Right ventricle myocardium inferior (tissue), 1 donor: ENCODE measurements at places on chromosomes 12 and 14. TPM values are rescaled to one million over a fixed set of nuclear protein-coding genes. Genes with fewer than 3 reads are reported as not detected.

DNA sequence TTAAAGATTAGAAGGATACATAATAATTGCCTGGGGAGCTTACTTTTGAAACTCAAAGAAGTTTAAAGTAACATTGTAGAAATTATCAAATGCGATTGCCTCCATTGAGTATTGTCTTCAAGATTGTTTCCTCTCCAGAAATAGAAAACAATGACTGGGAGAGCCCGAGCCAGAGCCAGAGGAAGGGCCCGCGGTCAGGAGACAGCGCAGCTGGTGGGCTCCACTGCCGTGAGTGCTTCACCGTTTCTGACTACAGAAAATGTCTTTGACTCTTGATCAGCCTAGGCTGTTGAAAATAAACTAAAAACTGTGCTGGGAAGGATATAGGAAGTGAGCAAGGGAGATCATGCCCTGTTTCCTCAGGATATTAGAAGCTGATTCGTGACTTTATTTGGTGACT is 4.8 kb downstream of the PIWIL1 start:
- DNase-seq: no peak

DNA sequence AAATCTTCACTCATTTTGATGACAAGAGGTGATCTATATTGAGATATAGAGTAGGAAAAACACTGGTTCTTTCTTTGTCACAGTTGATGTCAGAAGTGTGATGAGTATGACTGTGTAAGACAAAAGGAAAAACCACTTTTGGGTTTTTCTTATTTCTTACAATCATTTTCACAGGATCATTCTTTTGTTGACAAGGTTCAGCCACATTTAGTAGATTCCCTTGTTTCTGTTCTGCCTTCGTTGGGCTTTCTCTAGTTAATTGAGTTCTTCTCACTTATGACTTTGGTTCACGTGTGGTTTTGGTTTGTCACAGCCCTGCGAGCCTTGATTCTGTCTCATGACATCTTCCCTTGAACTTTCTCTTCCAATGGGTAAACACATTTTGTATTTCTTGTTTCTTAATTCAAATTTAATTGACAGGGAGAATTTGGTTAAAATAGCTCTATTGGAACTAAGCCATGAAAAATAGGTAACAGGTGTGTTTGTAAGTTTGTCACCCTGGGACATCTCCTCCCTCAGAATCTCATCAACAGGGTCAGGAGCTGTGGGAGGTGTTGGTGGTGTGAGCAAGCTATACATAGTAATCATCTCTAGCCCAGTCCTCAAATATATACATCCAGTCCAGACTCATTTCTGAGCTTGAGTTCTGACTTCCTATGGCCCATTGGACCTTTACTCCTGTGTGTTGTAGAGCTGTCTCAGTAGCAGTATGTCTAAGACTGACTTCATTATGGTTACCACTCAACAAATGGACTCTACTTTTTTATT is 255.3 kb downstream of the BMP4 start:
- DNase-seq: no peak

The NUAK1 gene
- total RNA-seq: 42.1 TPM

DNA sequence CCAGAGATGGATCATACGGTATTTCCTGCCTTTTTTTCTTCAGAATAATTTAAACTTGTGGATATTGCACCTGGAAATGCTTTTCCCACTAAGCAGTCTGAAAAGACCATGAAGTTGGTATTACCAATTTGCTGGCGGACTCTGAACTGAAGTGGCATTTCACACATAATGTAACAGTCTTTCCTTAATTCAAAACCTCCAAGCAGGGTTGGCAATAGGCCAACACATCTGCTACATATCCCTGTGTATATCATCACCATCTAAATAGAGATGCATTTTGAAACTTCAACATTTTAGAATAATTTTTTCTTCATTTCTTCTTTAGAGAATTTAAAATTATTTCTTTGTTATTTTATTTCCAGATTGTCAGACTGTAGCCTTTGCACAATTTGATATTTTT is 100.5 kb downstream of the TSPAN8 start:
- no peak for DNase-seq

The TSPAN19 gene
- total RNA-seq: 0.49 TPM

The SLC8A3 gene
- total RNA-seq: 0.14 TPM

The SYCP3 gene
- not detected for total RNA-seq

DNA sequence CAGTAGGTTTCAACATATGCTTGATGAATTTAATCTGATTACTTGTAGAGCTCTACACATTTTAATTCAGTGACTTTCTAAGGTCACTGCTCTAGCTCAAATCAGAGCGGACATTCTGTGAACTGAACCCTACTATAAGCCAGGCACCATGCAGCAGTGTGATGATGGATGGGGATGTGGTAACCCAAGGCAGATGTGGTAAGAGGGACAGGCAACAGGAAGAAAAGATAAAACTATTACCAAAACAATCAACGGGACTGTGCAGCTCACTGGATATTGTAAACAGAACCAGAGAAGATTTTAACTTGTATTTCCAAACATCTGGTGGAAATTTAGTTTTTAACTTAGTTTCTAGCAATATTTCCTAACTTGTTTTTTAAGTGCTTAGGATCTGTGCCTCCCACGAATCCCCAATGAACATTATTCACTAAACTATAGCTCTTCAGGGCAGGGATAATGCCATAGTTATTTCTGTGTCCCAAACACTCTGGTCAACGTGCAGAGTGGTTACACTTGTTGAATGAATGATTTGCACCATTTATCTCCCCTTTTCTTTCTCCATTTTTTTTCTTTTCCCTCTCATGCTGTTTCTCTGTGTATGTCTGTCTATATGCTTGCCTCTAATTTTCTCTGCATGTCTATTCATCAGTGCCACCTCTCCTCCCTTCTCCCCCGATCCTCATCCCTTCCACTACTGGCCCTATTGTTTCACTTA is 3.0 kb downstream of the ERO1A start:
- DNase-seq: no peak

DNA sequence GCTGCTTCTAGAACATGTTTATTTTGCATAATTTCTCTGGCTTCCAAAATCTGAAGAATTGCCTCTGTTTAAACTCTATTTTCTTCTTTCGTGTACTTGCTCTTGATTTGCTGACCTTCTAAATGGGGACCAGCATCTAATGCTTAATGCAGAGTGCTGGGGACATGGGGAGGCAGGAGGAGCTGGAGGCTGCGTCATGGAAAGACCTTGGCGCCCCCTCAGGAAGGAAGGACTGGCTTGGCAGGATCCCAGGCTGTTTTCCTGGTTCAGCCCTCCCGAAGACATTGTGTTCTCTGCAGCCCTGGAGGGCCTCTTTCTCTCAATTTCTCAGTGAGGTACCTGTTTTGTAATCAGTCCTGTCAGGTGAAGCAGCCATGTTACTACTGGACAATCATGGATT is 5.5 kb downstream of the PRKCH start:
- no peak for DNase-seq
